Activated naive CD4-positive, alpha-beta T cell (primary cell): ENCODE measurements at places on chromosomes 3 and 15.

DNA sequence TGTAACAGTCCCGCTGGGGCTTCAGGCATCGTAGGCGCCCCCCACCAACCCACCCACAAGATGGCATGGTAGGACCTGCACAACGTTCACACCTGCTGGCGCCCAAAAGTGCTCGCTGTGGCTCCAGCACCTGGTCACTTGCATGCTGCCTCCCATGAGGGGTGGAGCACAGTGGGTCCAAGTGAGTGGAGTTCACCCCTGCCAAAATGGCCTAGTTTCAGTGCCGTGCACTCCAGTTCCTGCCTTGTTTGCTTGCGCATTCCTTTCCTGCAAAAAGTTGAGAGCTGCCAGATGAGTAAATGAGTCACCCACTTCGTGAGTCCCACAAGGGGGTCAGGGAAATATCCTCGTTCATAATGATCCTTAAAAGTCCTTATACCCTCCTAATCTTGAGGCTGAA is 788.7 kb upstream of the DPPA4 start:
- no peak for DNase-seq

GRCh38 chr15:80186066-80186465 is 33.3 kb downstream of the FAH start:
- DNase-seq, result no peak

GRCh38 chr3:5160321-5160720 is 27.2 kb upstream of the EDEM1 start:
- DNase-seq, result no peak

- DNase-seq, result no peak
Measured at GRCh38 chr15:69290346-69291164, 8.2 kb upstream of the PAQR5 start.

GRCh38 chr3:118137778-118138177 is 896.9 kb downstream of the IGSF11 start:
- no peak for DNase-seq

- no peak for DNase-seq
Measured at GRCh38 chr15:40768521-40769273, 1.1 kb upstream of the C15orf62 start.

DNA sequence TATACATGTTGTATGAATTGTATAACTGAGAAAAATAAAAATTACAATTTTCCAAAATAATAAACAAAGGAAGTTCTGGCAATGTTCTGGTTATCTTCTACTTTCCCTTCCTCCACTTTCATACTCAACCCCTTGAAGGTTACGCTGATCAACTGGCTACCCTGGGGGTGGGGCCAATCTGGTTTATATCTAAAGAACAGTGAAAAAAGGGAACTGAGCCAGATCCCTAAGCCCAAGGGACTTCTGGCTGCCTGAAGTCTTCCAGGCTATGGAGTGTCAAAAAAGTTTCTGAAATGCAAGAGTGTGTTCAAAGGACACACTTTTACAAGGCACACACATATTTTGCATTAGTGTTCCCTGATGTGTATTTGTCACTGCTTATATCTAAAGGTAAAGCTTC is 591.9 kb downstream of the ROBO1 start:
- DNase-seq, result no peak

GRCh38 chr15:66643033-66643432 is 59.0 kb upstream of the SMAD6 start:
- no peak for DNase-seq

DNA sequence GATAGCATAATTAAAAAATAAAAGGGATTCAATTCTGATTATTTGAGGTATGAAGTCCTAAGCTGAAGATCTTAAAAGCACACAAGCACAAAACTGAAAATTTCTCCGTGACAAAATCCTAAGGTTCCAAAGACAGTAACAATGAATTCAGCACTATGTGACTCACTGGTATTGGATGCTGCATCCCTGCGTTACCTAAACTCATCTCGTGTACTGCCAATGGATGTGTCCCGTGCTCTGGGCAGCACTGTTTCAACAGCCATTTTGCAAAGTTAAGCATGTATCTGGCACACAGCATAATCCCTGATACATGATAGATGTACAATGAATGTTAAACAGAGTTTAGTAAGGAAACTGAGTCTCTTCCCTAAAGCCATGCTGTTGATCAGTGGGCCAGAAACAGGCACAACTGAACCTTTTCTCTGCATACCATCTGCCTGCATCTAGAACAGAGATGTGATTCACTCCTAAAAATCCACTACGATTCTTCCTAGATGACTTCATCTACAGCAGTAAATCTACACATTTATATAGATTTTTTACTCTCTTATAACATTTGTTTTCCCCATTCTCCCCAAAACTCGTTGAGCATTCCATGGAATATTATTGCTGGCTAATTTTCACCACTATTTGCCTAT is 14.3 kb downstream of the SUCLG2 start:
- no peak for DNase-seq

DNA sequence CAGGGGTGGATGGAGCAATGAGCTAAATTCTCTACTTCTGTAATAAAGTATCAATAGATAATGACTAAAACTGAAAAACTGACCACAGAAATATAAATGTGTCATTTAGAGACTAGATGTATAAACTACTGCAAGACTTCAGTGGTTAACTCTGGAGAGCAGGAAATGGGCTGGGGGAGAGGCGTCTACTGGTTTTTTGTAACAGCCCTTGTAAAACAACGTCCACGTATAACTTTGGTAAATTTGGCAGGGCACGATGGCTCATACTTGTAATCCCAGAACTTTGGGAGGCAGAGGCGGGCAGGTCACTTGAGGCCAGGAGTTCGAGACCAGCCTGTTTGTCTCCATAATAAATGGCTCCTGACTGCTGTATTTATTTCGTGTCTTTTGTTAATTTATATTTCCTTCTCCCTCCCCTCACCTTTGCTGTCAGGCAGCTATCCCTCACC is 12.5 kb downstream of the RAB27A start:
- no peak for DNase-seq

DNA sequence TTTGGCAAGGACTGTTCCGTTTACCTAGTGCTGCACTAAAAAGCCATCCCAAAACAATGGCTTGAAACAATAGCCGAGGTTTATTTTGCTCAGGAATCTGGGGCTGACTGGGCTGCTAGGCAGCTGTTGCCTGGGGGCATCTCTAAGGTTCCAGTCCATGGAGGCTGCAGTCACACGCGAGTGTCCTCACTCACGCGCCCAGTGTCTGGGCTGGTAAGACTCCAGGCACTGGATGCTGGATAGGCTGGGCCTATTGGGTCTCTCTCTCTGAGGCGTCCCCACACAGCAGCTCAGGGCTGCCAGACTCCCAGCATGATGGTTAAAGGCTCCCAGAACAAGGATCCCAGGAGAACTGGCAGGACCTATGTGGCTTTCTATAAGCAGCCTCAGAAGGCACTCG is 34.2 kb downstream of the ALS2CL start:
- DNase-seq, result no peak

DNA sequence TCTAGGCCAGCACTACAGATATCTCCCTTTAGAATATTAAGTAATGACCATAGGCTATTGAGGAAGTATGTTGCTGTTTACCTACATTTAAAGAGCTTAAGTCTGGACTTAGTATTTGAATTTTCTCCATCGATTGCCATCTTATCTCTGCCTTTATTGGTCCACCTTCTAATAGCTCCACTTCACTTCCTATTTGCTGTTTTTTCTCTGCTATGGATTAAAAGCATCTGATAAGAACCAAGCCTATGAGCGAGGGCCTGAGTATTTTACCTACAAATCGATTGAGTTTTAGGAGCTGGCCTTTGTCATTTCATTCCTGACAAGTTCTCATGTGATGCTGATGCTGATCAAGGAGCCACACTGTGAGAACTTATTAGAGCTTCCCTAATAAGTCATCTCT is 52.6 kb upstream of the AKAP13 start:
- DNase-seq, result no peak

- no peak for DNase-seq
Measured at GRCh38 chr3:183875411-183875810, 9.3 kb downstream of the PARL start.

DNA sequence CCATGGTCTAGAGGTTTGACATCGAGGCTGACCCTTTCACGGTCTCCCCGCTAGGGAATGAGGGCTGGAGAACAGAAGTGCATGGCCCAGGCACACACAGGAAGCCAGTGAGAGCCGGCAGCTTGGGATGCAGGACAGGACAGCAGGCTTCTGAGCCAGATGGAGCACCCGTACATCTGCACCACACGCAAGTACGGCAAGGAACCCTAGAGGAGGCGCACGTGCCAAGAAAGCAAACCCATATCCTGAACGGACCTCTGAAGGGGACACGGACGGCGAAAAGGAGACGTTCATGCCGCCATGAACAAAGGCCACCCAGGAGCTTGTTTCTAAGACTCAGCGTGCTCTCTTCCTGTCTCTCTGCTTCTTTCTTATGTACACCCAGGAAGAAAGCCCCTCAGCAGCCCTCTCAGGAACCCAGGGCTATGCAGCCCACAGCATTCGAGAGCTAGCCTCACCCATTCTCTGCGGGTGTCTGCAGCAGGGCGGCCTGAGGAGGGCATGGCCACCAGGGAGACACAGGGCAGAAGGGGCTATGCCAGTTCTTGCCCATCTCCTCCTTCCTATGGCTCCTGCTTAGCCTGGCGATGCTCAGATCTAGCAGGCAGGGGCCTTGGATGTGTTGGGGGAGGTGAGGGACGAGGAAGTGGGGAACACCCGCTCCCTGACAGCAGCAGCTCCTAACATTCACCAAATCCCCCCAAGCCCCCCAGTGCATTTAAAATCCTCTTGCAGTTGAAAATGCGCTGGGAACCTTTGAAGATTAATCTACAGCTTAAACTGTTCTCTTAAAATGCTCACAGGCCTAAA is 81.3 kb downstream of the PCSK6 start:
- DNase-seq, result no peak

- no peak for DNase-seq
Measured at GRCh38 chr3:16821053-16821452, 63.7 kb upstream of the PLCL2 start.

- DNase-seq, result no peak
Measured at GRCh38 chr15:81302701-81303109, 21.2 kb downstream of the STARD5 start.

DNA sequence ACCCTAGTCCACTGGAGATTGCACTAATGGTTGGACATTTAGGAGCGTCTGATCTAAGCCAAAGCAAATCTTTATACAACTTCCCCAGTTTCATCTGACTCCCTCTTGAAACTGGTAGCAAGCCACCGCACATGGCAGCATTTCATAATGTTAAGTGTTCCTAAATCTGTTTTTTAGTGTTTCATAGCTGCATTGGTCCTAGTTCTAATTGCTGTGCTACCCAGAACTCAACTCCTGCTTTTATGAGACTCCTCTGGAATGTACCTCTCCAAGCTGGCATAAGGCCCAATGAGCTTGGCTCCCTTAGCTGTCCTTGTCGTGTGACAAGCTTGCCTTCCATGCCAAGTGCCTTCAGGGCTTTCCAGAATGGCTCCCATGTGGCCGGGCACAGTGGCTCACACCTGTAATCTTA is 65.3 kb upstream of the FLNB start:
- no peak for DNase-seq

- no peak for DNase-seq
Measured at GRCh38 chr3:138384531-138384930, 36.2 kb downstream of the MRAS start.

DNA sequence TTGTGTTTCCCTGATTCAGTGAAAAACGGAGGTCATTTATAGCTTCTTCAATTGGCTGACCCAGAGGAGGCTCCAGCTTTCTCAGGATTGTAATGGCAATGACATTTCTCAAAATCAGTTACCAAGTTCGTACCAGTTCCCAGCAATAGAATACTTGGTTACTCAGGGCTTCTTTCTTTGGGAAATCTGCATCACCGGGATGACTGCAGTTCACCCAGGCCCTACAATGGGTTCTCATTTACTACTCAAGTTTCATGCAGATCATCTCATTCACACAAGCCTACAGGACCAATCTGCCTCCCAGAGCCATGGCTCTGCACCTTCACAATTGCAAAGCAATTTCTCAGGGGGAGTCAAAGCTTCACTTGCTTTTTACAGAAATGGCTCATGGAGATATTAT is 109.6 kb downstream of the FHIT start:
- DNase-seq, result no peak

- DNase-seq, result no peak
Measured at GRCh38 chr3:109178708-109179107, 42.2 kb downstream of the C3orf85 start.

DNA sequence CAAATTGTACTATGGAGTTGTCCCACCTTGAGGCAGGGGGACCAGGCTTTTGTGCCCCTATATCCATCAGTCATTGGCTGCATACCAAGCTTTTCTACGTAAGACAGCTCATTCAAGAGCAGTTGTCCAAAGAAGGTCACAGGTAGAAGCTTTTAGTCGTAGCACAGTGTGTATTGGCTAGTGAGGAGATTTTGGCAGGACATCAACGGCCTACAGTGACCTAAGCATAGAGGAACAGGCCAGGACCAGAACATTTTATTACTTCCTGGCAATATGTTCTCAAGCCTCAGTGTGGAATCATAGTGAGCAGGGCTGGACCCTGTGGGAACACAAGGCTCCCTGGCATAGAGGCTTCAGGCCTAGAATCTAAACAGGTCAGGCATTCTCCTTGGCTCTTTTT is 105.4 kb upstream of the ANKRD28 start:
- no peak for DNase-seq
